ENCODE measurements at places on chromosomes 6 and 20. TPM values are rescaled to one million over a fixed set of nuclear protein-coding genes. Genes with fewer than 3 reads are reported as not detected.

The FAM217A gene
- total RNA-seq = not detected

GRCh38 chr6:111114087-111114443 is 26.8 kb downstream of the SLC16A10 start:
- no peak for DNase-seq

DNA sequence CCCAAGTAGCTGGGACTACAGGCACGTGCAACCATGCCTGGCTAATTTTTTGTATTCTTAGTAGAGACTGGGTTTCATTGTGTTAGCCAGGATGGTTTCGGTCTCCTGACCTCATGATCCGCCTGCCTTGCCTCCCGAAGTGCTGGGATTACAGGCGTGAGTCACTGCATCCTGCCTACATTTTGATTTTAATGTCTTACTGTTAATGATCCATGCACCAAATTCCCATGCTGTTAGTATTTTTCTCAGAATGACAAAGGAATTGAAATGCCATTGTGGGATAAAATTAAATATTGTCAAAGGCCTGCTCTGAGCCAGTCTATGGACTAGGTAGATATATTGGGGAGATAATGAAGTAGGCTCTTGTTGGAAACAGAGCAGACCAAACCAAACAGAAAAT is 28.2 kb downstream of the CBFA2T2 start:
- peak; percentile 83 for DNase-seq

- DNase-seq = no peak
Measured at GRCh38 chr6:48199499-48199898, 88.5 kb upstream of the PTCHD4 start.

The SLC17A1 gene
- total RNA-seq = not detected

The ZNF831 gene
- total RNA-seq = not detected

The DACT2 gene
- 1.2 TPM for total RNA-seq

GRCh38 chr6:112842330-112842685 is 495.2 kb downstream of the RFPL4B start:
- DNase-seq = no peak

DNA sequence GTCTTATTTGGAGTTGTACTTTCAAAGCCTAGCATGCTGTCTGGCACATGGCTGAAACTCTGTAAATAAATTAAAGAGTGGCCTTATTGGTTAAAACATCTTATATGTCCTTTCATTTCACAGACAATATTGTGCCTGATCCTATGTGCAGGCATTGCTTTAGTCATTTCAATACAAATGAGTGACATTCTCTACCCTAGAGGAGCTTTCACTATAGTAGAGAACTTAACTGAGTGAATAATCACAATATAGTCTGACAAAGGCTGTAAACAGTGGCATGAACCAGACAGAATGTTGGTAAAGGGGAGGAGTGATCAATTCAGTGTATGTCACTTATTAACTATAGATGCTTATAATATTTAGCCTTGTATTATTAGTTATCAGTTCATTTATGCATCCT is 481.8 kb downstream of the TFAP2B start:
- no peak for DNase-seq

GRCh38 chr6:331622-332521 is 39.6 kb downstream of the DUSP22 start:
- DNase-seq = no peak

Measured in epithelial cell of proximal tubule (primary cell).